Stimulated activated CD4-positive, alpha-beta T cell treated with anti-CD3 and anti-CD28 coated beads, TNF-alpha, amount 100 ng/mL, for 4 hours (primary cell): ENCODE measurements at places on chromosomes 7 and 10.

DNA sequence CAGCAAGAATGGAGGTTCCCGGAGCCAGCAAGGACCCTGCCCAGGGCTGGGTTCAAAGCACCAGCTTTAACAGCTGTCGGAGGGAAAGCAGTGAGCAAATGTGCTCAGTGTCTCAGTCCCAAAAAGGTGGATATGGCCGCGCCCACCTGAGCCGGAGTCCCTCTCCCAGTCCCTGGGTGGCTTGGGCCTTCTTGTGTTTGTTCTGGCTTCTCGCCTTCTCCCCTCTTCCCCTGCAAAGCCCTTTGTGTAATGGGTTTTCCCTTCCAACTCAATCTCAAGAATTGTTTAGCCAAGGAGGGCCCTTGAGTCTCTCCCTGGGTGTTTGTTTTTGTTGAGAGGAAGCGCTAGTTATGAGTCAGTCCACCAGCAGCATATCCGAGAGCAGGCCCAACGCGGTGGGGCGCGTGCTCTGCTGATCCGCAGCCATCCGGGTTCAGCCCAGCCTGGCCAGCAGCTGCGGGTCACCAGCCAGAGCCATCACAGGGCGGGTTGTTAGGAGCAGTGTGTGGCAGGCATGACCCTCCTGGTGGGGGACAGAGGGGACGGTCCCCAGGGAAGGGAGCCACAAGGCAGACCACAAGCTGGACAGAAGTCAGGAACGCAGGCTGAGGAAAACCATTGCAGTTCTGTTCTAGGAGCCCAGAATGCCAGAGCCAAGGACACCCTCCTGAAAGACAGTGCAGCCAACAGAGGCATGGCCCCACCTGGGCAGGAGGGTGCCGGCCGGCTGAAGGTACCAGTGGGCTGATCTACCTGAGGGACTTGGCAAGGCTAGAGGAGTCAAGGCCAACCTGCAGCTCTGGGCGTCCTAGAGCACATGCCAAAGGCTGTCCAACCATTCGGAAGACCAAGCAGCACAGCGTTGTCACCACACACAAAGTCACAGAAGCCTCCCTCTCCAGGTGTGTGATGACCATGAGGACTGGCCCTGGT, 21.3 kb downstream of the CALML3 start:
- no peak for DNase-seq

DNA sequence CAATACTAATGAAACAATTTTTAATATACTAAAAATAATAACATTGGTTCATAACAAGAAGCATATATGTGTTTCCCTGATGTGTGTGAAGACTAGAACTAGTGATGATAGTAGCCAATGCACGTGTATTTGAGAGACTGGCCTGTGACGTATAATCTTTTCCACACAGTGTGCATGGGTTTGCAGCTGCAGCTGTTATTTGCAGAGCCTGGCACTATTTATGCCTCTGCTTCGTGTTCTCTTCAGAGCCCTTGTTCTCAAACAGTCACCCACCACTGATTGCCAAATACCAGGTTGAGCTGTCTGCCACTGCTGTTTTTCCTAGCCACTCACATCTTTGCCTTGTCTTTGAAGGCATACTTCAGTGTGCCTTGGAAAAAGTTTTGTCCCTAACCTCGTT, 531.7 kb downstream of the ETV1 start:
- no peak for DNase-seq

DNA sequence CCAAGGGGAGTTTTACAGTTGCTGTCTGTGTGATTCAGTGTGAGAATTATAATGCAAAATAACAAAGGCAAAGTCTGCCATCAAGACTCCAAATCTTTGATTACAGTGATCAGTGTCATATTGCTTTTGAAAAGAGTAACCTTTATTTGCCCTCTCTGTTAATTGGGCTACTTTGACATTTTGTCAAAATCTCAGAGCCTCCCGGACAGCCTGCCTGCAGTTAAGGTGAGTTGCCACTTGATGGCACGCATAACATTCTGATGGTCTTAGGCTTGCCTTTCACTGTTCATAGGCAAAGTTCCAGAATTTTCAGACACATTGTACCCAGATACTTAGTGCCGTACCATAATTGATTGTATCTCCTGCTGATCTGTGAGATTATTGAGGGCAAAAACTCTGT, 253.5 kb downstream of the ABCA13 start:
- no peak for DNase-seq

GRCh38 chr7:114085592-114086501, 167.0 kb upstream of the PPP1R3A start:
- no peak for DNase-seq

- DNase-seq: no peak
These were observed 251.7 kb downstream of the SNX10 start for GRCh38 chr7:26543340-26543739.

GRCh38 chr7:79823246-79823951, 311.2 kb upstream of the GNAI1 start:
- DNase-seq: no peak

DNA sequence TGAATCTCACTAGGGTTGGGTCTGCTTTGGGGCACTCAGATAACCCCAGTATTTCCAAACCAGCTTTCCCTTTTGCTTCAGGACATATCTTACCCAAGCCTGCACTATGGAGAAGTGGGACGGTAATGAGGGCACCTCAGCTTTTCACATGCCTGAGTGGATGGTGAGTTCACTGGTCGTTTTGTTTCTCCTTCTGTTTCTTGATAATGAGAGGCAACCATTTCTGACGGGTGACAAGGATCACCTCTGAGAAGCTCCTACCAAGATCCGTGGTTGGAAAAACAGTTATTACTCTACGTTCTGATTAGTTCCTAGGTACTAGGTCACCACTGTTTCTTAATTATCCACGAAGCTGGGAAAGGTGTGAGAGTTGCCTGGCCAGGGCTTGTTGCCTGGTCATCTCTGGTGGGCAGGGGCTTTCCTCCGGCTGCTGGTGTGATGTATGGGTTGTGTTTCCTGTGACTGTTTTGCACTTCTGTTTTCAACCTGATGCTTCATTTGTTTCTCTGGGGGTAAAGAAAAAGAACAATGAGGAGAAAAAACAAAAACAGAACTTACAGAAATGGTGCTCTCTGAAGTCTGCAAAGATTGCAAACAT, 65.7 kb upstream of the STRIP2 start:
- DNase-seq: no peak

DNA sequence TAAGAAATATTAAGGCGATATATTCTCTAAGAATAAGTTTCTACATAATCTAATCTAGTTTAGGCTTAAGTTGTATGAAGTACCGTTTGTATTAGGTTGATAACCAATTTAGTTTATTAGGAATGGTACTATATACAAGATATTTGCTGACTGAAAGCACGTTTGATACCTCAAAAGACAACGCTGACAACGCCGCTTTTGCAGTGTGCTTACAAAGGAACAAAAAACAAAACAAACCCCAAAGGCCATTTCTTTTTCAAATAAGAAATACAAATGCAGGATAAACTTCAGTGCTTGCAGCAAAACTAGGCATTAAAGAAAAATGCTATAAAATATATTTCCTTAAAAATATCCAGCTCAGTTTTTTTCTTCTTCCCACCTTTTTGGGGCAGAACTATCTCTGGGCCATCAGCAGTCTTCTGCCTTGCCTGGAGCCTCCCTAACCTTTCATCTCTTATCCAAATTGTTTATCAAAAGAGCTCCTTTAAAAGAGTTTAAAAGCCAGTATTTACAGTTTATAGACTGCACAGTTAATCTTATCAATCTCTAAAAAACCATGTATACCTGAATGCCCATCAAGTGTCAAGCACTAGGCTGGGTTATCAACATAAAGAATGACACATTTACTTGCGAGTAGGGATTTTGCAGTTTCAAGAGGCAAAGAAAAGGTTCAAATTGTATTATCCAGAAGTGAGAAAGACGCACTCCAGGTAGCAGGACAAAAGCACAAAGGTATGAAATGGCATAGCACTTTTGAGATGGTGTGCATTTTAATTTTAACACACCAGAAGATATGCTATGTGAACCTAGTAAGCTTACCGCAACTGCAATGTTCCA, 4.1 kb upstream of the KMT2E start:
- no peak for DNase-seq

DNA sequence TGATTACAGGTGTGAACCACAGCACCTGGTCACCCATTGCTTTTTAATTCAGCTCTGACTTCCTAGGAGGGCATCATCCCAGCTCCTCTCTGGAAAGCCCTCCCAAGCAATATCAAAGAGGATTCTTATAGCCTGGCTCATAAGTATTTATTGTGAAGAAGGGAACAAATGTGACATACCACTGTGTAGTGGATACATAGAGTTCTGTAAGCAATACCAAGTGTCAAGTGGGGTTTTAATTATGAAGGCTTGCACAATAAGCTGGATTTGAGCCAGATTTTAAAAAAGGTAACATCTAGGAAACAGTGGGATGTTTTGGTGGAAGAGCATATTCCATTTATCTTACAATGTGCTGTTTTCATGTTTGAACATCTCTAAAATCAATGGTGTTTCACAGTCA, 19.0 kb upstream of the PRTFDC1 start:
- no peak for DNase-seq

DNA sequence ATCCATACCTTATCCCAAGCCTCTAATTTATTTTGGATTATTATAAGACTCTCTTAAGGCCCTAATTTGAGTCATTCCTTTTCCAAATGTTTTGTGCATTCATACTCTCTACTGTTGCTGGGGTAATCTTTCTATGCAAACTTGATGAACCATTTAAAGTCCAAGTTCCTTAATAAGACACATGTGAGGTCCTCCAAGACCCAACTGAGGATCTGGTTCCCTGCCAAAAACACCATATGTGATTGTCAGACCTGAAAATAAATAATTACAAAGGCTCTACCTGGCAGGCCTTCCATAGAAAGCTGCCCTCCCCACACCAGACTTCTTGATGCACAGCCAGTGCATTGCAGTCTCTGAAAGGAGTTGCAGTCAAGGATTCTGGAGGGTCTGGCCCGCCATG, 257.9 kb upstream of the AKR1E2 start:
- DNase-seq: no peak

- DNase-seq: no peak
These were observed 106.9 kb upstream of the ELMO1 start for GRCh38 chr7:37555528-37555927.
